Stimulated activated CD4-positive, alpha-beta T cell treated with anti-CD3 and anti-CD28 coated beads, Interleukin-1b, Interleukin-23, amount 100 ng/mL, for 24 hours (primary cell): ENCODE measurements at places on chromosomes 7 and 10.

- no peak for DNase-seq
Observed at GRCh38 chr10:68188835-68189234, 43.1 kb downstream of the ATOH7 start.

DNA sequence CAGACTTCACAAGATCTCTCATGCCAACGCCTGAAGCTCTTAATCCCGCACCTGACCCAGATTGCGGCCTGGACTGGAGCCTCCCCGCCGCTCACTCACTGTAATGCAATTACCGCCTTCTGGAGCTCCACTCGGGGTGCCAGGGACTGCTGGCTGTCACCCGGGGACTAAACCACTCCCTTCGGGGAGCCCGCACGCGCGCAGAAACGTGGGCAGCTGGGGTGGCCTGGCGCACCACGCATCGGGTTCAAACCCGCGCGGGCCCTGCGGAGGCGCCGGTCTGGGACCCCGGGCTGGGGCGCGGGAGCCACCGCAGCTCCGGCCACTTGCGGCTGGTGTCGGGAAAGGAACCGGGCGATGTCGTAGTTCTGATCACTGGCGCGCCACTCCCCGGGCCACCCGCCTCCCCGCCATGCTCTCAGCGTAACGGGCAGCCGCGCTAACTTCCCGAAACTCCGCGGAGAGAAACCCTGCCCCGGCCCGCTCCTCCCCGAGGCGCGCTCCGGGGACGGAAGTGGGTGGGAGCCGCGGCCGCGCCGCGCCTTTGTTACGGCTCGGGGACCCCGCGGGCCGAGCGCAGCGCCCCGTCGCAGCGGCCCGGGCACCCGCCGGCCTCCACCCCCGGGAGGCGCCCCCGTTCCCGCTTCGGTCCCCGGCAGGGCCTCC is 100.3 kb upstream of the SVIL start:
- DNase-seq = no peak

- no peak for DNase-seq
Observed at GRCh38 chr7:102275123-102275703, 11.5 kb upstream of the SH2B2 start.

- no peak for DNase-seq
Observed at GRCh38 chr7:30531286-30531685, 26.7 kb upstream of the GGCT start.

DNA sequence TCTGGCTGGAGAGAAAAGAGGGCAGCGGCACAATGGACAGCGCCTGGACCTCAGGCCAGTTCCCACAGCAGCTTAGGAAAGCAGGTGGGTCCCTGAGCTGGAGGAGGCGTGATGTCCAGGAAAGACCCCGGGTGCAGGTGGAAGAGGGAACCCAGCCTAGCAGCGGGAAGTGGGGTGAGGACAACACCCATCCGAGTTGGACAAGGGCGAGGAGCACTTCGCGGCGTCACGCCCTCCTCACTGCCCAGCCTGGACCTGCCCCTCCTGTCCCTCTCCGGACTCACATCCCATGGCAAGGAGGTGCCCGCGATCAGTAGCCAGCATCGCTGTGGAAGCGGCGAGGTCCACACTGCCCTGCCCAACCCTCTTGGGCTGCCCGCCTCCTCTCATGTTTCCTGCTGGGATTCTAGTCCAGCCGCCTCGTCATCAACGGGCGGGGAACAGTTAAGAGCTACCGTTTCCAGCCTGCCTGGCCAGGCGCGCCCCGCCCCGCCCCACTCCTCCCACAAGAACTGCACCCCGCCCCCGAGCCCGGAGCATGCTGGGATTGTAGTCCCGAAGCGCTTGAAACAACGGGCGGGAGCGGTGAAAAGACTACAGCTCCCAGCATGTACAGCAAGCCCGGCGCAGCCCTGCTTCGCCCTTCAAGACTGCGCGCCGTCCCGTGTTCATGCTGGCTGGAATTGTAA is 930.6 kb upstream of the ZNF722 start:
- no peak for DNase-seq

DNA sequence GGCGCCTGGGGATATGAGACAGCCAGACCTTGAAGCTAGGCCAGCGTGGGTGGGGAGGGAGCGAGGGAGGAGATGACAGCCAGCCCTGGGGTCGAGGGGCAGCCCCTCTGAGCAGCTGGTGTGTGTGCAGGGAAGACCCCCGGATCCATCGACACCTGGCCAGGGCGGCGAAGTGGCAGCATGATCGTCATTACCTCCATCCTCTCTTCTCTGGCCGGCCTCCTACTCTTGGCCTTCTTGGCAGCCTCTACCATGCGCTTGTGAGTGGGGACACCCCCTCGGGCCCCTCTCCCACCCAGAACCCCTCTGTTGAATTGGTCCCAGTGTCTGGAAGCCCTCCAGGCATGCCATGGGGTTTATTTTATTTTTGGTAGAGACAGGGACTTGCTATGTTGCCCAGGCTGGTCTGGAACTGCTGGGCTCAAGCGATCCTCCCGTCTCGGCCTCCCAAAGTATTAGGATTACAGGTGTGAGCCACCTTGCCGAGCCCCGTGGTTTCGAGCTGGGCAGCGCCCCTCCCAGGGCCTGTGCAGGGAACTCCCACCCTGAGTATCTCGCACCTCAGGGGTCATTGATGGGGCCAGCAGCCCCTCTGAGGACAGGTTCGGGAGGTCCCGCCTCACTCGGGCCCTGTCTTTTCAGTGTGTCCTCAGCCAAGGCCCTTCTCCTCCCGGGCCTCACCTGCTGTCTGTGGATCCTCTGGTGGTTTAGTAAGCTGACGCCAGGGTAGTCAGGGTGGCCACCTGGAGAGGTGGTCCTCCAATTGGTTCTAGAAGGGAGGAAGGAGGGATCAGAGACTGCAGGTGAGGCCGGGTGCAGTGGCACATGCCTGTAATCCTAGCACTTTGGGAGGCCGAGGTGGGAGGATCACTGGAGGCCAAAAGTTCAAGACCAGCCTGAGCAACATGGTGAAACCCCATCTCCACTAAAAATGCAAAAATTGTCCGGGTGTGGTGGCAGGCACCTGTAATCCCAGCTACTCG is 3.8 kb downstream of the UPK3B start:
- no peak for DNase-seq

DNA sequence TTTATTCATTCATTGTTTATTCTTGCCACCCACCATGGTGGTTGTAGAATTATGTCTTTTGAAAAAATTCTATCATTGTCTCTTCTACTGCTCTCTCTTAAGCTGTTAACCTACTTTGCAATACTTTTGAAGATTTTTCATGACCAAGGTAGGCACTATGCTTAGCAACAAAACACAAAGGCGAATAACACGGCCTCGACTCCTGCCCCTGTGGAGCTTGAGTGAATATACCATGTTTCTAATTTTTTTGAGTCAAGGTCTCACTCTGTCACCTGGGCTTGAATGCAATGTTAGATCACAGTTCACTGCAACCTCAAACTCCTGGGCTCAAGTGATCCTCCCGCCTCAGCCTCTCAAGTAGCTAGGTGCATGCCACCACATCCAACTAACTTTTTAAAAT is 39.4 kb downstream of the APBB1IP start:
- no peak for DNase-seq

- DNase-seq = no peak
Observed at GRCh38 chr7:151205730-151206129, 4.6 kb downstream of the H2BK1 start.

DNA sequence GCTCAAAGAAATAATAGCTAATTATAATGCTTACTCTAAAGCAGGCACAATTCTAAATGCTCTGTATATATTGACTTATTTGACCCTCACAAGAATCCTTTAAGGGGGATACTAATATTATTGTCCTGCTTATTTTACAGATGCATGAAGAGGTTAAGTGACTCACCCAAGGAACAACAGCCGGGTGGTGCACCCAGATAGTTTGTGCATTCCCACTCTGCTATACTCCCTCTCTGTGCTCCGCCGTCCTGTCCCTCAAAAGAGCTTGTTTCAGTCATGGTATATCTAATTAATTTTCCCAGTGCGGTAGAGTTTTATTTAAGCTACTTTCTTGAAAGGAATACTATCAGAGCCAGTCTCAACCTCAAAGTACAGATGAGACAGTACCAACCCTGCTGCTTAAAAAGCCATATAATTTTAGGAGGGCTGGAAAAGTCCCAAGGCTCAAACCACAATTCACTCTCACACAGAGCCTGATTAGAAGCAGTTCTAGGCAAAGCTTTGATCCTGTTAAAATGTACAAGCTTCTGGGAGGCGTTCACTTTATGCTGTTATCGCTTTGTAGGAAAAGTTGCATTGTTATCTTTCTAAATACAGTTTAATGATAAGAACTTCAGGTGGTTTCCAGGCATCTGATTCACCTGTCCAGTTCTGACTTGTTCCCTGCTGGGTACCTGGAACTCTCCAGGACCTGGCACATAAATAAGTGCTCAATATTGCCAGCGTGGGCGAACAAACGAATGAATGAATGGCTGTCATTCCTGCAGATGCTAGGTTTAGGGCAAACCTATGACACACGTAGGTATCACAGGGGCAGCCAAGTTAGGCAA is 261.5 kb upstream of the KLF14 start:
- no peak for DNase-seq

DNA sequence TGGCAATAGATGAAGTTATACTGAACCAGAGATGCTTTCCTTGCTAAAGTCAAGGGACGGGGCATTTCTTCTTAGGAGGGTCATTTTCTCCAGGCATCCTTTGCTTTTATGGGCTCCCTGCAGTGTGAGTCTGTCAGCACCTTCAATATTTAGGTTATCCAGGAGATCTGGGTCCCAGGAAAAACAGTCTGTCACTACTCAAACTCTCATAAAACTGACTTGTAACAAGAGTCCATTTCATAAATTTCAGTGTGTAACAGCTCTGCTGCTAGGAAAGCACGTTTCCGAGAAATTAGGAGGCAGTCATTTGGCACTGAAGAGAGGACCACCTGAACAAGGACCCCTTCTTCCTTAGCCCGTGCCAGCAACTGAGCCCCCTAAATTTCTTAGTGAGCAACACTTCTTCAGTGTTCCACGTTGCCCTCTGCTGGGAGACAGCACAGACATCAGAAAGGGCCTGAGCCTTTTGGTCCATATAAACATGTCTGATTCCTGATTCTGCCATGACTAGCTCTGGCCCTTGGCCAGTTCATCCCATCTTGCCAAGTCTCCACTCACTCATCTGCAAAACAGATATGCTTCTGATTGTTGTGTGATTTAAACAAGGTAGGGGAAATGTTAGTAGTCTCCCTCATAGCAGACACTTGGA is 7.2 kb downstream of the GCC1 start:
- no peak for DNase-seq

DNA sequence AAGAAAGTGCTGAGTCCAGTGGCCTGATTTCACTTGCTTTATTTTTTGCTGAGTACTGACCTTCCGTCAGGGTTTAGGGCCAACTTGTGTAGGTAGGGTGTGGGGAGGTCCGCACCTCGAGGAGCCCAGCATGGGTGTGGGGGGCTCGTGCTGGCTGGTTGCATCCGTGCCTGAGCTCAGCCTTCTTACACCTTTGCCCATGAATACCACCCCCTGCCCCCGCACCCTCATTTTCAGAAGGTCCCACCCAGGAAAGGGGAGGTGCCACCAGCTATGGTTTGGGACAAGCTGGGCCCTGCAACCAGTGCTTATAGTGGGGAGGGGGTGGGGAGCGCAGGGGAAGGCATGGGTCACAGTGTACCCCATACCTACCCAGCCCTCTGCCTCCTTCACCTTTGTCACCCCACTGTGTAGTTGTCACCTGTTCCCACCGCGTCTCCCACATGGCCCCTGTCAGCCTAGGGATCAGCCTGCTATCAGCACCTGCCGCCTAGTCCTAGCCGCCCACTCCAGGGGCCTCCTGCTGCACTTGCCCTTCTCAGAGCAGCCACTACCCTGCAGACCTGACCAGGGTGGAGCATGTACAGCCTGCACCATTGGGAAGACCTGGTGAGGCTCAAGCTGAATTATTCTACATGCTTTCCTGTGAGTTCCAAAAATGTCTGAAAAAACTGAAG is 146.2 kb upstream of the RET start:
- no peak for DNase-seq

- DNase-seq = no peak
Observed at GRCh38 chr7:106178593-106179134, 66.6 kb upstream of the SYPL1 start.

- DNase-seq = no peak
Observed at GRCh38 chr7:41098402-41098801, 604.5 kb downstream of the INHBA start.

DNA sequence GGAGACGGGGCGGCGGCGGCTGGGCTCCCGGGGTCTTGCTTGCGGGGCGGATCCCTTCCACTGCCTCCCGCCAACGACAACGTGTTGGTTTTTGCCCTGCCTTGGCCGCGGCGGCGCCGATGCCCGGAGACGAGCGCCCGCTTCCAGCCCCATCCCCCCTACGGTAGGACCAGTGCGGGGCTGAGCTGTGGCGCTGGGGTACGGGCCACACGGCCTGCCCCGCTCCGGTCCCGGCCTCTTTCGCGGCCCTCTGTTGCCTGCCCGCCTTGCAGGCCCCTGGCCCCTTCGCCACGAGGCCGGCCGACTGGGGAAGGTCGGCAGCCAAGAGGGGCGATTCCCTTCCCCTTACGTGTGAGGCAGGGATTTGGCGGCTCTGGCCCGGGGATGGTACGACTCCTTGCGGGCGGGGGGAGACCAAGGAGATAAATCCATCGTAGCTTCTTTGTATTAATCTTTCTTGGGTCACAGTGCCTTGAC is 488 bp downstream of the EIF4H start:
- DNase-seq = peak; percentile 18

DNA sequence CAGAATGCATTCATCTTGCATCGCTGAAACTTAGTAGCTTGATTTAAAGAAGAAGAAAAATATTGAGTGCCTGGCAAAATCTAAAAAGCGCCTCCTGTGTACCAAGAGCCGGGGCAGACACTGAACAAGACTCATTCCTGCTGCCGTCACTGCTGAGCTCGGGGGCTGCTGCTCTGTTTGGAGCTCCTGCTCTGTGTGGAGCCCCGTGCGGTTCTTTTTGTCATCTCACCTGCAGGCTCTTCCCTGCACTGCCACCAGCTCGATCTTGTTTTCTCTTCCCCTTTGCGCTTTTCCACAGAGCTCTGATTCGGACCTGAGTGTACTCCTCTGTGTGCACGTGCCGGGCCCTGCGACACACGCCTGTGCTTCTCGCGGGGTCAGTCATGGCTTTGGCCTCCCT is 462.1 kb upstream of the DPP6 start:
- DNase-seq = no peak

- no peak for DNase-seq
Observed at GRCh38 chr7:1646391-1646790, 23.7 kb upstream of the ELFN1 start.

- DNase-seq = no peak
Observed at GRCh38 chr10:112471878-112472487, 25.0 kb downstream of the VTI1A start.

GRCh38 chr10:113566888-113567287 is 14.0 kb downstream of the HABP2 start:
- no peak for DNase-seq

- no peak for DNase-seq
Observed at GRCh38 chr7:104621321-104621720, 292.9 kb downstream of the LHFPL3 start.

- DNase-seq = no peak
Observed at GRCh38 chr7:83655951-83656556, 7.1 kb upstream of the SEMA3E start.

DNA sequence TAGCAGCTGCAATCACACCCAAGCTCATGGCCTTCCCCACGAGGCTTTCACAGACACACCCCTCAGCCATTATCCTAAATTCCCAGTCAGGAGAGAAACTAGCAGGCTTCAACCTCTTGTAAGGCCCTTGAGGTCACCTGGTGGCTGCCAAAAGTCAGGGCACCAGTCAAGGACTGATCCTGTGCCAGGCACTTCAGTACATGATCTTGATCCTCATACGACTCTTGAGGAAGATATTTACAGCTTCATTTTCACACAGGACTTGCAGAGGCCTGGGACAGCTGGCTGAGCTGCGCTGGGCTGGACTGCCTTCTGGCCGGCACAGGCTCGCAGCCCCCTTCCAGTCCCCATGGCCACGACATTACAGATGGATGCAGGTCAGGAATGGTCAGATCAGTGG is 8.8 kb downstream of the PDAP1 start:
- DNase-seq = no peak

- no peak for DNase-seq
Observed at GRCh38 chr7:158299607-158300006, 288.0 kb downstream of the PTPRN2 start.
